ENCODE measurements at places on chromosomes 4 and X.

- no peak for DNase-seq
Measured at GRCh38 chr4:101039367-101039766, 308.0 kb downstream of the PPP3CA start.

DNA sequence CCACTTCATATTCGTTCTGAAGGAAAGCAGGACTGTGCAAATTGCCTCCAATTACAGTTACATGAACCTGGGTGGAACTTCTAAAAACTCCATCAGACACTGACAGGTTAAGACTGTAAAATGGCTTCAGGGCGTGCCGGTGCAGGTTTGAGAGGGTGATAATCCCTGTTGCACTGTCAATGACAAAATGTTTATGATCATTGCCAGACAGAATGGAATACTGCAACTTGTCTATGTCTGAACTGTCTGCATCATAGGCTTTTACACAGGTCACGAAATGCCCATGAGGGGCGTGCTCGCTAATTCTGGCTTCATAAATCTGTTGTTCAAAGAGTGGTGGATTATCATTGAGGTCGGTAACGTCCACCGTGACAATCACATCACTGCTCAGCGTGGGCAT is 63.7 kb upstream of the MTNR1A start:
- DNase-seq = no peak

- no peak for DNase-seq
Measured at GRCh38 chrX:150429594-150429993, 66.5 kb downstream of the MAMLD1 start.

- no peak for DNase-seq
Measured at GRCh38 chr4:85399270-85399669, 75.7 kb upstream of the ARHGAP24 start.

DNA sequence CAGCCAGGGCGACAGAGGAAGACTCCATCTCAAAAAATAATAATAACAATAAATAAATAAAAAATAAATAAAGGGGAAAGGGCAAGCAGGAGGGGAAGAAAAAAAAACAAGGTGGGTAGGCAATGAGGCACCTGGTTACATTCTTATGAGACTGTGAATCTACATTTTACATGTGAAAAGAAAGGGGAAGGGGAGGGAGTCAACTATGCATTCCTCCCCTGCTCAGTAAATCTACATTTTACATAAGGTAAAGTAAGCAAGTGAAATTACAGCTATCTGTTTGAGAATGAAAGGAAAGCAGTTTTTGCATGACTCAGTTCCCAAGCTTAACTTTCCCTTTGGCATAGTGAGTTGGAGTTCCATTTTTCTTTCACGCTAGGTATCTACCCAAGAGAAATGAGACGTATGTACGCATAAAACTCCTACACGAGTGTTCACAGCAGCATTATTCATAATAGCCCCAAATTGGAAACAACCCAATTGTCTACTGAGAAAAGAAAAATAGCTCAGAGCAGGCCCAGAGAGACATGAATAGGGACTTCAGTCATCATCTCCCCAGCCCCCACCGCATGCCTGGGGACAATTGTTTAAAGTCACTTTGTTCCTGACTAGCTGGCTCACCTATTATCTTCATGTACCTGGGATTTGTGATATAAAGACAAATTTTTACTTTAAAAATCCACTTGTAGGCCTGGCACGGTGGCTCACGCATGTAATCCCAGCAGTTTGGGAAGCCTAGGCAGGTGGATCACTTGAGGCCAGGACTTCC is 52.4 kb downstream of the DDX3X start:
- no peak for DNase-seq

- no peak for DNase-seq
Measured at GRCh38 chrX:93332329-93332728, 341.0 kb downstream of the NAP1L3 start.

DNA sequence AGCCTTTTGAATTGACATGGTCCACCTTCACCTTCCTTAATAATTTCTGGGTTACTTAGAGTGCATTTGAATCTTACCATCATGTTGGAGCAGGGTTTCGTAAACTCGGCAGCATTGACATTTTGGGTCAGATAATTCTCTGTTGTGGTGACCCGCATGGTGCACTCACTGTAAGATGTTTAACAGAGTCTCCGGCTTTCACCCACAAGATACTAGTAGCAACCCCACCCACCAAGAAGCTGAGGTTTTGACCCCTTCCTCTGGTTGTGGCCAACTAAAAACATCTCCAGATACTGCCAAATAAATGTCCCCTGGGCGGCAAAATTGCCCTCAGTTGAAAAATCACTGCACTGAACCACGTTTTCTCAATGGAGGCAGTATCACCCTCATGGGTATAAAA is 62.7 kb downstream of the CHST7 start:
- no peak for DNase-seq

Data from activated T-cell treated with anti-CD3 and anti-CD28 coated beads for 24 hours (primary cell).